Bladder microvascular endothelial cell (primary cell): ENCODE measurements at places on chromosomes 5 and 9. TPM values are rescaled to one million over a fixed set of nuclear protein-coding genes. Genes with fewer than 3 reads are reported as not detected.

Gene GCNT4
- total RNA-seq, result 0.25 and 0.81 TPM in 2 replicates

Gene SLCO4C1
- not detected in 2 replicates for total RNA-seq

Gene ADAMTS13
- total RNA-seq, result 0.49 and 3.0 TPM in 2 replicates

Gene CARTPT
- total RNA-seq, result not detected in 2 replicates

Gene S1PR3
- 0.65 and 3.1 TPM in 2 replicates for total RNA-seq

Gene TRAF1
- total RNA-seq, result 1.6 and 17.9 TPM in 2 replicates
